ENCODE measurements at places on chromosomes 7 and 10.

DNA sequence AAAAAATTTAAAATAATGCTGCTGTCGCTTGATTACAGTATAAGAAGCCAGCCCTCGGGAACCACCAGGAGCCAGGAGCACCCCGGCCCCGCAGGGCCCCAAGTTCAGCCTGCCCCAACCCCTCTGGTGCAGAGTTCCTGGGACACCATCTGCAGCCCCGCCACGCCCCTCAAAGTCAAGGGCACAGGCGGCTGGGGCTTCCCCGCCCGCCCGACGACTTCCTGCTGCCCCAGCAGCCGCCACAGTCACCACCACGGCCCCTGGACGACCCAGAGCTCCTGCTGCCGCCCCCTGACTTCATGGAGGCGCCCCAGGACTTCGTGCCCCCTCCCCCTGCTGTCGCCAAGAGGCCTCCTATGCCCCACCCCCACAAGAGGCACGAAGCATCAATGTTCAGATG is 103.6 kb upstream of the PDSS1 start:
- DNase-seq, result no peak

DNA sequence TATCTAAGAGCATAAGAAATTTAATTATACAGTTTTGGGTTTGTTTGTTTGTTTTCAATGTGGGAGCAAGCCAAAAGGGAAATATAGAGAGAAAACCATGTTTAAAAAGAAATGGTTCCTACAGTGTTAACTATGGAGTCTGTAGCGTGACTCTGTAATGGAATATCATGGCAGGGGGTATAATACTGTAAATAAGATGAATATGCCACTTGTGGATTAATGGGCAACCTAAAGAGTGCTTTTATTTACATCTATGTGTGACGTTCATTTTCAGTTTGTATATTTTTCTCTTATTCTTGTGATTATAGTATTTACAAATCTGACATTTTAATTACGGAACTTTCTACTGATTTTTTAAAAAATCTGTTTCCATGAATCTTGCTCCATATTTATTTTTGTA is 95.9 kb downstream of the POLL start:
- no peak for DNase-seq

GRCh38 chr10:97333601-97334369 is 744 bp downstream of the FRAT2 start:
- peak; percentile 36 for DNase-seq

DNA sequence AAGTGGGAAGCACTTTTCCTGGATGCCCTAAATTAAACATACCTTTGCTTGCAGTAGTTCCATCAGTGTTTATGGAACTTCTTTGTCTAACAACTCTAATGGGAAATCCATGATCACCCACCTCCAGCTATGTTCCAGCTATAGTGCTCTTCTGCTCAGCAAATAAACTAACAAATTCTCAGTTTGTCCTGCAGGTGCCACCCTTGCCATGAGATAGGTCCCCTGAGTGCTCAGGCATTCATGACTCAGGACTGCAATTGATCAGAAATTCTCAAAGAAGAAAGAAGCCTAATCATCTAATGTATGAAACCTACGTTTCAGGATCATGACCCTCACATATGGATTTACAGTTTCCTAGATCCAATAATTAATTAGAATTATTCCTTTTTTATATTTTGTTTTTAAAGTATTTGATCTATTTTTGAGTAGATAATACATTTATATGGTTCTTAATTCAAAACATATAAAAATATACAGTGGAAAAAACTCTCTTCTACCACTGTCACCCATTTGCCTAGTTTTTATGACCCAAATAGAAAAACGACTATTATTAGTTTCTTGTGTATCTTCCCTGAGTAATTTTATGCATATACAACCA is 48.7 kb upstream of the DYNC1I1 start:
- no peak for DNase-seq

DNA sequence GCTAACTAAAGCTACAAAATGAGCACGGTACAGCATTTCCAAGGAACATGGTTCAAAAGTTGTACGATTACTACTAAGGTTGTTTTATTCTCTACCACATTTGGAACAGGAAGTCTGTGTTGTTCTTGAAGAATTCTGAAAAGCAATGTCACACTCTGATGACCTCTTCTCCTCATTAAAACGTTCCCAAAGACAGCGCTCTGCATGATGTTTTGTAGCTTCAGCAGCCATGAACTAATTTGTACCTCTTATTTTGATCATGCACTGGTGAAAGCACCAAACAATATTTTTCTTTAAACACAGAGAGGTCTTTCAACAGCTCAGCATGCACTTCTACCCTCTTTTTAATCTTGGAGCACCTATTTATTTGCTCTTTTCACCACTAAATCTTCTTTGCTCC is 75.0 kb upstream of the TES start:
- no peak for DNase-seq

DNA sequence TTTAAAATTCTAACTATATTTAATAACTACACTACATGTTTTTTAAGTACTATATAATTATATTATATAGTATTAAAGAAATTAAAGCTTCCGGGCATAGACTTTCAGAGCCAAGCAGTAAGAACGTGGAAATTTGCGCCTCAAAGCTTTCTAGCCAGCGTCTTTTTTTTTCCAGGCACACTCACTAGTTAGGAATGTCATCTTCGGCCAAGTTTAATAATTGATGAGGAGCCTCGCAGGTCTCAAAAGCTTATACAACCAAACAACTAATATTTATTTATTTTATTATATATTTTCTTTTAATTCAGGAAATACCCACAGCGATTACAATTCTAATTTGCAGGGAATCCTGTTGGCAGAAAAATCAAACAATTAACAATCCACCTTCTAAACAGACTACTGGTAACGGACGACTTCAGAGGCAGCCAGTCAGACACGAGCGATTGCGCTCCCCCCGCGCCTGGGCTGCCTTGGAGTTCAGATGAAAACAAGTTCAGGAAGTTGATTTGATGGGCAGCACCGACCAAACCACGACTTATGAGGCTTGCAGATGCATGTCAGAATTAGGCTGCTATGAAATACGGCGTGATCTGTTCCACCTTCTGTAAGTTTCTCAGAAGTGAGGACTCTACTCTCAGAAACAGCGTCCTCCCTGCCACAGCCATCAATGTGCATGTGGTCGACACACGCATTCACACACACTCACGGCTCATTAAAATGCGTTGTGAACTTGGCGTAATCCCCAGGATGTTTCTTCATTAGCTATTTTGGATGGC is 431.8 kb upstream of the MGMT start:
- DNase-seq, result no peak

GRCh38 chr7:27777662-27778061 is 37.7 kb downstream of the TAX1BP1 start:
- DNase-seq, result no peak

DNA sequence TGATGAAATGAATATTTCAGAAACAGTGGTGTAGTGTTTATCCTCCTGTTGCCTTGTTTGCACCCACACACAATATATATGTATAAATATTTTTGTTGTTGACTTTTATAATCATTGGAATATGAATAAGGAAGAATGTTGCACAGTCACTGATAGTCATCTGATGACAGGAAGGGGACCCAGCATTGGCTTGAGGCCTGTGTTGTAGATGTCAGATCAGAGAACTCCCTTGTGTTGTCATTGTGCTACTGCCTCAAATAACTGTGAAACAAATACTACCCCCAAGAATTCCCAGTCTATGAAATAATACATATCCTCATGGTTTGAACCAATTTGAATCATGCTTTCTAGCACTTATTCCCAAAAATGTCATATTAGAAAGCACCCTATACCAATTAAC is 84.0 kb downstream of the NRG3 start:
- DNase-seq, result no peak

- no peak for DNase-seq
Observed at GRCh38 chr7:50721160-50721559, 61.5 kb downstream of the GRB10 start.

DNA sequence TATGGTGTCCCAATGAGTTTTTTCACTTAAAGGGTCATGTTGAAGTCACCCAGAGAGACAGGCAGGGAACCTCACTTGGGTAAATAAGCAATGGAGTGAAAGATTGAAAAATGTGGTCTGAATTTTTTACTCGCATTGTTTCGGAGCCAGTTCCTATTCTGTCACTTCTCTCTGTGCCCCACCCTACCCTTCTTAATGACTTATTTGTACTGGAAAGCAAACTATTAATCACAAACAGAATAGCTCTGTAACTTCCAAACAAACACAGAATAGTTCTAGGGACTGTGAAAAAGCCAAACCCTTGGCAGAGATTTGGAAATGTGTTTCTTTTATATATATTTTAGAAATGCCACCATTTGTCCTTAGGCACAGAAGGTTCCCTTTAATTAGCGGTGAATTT is 76.0 kb downstream of the LRMDA start:
- DNase-seq, result no peak

DNA sequence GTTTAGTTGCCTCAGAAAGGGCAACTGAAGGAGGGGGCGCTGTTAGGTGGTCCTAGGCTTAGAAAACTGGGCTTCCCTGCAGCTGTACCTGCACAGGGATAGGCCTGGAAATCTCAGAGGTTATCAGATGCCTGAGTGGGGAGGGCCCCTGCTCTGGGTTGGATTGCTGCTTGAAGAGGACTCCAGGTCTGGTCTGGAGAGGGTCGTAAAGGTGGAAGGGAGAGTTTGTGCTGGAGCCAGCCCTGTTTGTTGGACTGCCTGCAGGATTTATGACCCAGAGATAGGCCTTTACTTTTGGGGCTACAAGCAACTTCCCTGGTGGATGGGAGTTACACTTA is 765.9 kb downstream of the GRID1 start:
- DNase-seq, result no peak

DNA sequence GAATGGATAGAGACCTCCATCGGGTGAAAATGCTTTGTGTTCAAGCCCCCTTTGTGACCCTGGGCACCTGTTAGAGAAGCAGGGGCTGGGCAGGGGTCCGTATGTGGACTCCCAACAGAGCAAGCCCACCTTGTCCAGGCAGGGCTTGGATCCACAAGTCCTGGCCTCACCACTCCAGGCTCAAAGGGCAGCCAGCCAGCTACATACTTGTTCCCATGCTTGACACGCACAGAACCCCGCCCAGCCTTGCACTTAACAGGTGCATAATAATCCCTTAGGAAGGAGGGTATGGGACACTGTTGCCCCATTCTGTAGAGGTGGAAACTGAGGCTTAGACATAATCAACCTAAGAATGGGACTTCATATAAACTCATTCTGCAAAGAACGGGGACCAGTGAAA is 160.6 kb downstream of the PRKAG2 start:
- DNase-seq, result no peak

- no peak for DNase-seq
Observed at GRCh38 chr7:100008525-100008924, 6.9 kb upstream of the ZKSCAN1 start.

DNA sequence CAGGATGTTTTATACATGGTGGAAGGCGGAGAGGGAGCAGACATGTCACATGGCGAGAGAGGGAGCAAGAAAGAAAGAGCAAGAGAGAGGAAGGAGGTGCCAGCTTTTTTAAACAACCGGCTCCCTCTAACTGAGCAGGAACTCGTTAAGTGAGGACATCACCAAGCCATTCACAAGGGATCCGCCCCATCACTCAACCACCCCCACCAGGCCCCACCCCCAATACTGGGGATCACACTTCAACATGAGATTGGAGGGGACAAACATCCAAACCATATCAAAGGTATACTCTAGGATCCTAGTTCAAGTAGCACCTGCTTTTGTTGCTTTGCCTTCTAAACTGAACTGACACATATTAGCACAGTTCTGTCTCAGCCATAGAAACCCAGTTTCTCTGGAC is 141.9 kb upstream of the KLF14 start:
- no peak for DNase-seq

DNA sequence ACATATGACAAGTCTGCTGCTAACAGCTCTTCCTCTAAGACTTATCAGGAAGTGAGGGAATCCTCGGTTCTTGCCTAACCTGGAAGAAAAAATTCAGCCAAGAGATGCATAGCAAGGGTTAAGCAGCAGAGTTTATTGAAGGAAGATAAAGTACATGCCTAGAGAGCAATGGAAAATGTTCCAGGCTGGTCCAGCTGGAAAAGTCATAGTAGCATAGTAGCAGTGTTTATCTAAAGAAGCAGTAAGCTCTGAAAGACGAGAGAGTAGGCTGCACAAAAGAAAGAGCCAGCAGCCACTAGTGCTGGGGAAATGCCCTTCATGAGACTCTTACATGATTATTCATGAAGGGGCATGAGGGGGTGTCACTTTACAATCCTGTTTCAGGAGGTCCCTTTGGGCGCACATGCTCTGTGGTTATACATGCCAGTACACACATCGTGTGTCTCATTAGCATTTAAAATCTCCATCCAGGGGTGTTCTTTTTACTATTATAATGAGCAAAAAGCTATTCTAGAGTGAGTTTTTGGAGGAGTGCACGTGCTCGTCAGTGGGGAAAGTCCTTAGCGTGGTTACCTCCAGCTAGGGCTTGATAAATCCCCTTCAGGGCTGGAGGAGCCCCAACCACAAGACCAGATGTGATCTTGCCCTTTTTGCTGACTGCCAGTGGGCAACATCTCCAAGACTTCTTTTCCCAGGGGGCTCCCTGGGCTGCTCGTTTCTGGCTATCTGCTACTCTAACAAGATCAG is 716.1 kb downstream of the PARD3 start:
- no peak for DNase-seq

DNA sequence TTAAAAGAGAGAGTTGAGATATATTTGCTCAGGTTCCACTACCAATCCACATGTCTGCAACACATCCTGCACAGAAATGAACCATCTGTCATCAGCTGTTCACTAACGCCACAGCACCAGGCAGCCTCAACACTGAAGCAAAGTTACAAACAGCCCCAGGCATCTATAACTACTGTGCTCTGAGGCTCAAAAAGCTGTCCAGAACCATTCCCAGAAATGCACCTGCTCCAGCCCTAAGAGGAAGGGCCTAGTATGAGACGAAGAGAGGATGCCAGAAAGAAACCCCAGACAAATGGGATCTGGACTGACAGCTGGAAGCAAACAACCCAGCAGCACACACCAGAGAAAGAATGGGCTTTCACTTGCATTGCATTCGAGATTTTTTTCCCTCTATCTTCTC is 159.3 kb downstream of the ELMO1 start:
- DNase-seq, result no peak

- DNase-seq, result no peak
Observed at GRCh38 chr10:122575776-122576175, 15.2 kb downstream of the DMBT1 start.

DNA sequence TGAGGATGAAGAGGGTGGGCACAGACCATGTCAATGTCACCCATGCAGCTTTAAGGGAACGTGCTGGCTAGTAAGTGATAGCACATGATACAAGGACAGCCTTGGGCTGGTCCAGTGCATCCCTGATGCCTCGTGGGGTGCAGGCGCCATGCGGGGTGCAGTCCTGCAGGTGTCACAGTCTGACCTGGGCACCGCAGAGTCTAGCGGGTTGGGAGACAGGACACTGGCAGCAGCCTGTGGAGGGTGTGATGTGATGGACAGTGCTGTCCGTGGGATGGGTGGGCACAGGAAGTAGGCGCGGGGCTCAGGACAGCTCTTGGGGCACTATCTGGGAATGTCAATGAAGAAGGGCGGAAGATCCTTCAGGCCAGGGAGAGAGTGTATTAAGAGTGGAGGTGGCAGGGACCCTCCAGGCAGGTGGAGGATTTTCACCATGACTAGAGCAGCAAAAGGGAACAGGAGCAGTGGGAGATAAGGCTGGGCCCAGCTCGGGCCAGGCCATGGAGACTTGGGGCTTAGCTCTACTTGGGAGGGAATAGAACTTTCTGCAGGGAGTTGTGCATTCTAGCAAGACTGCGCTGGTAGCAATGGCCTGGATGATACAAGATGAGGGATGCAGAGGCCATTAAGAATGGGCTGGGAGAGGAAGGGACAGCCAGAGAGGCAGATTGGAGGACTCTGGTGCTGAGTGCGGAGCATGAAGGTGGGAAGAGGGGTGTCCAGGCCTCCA is 122.5 kb downstream of the PTPN20 start:
- DNase-seq, result peak; percentile 51

Data from tibial artery (tissue), 4 donors.